Choroid plexus epithelial cell (primary cell): ENCODE measurements at places on chromosomes 5 and 9.

DNA sequence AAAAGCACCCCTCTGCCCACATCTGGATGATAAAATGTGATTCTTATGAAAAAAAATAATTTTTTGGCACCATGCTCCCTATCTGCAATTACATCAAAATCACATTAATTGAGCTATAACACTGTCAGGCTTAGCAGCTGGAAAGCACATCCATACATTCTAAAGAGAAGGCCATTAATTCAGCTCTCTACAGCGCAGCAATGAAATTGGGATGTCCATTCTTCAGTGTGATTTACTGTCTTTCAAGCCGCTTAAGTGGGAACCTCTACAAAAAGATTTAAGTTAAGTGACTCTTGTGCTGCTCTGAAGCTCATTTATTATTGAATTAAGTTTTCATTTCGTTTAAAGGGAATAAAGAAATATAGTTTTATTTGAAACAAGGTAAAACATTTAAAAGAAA is 171.3 kb downstream of the EBF1 start:
- no peak for DNase-seq

DNA sequence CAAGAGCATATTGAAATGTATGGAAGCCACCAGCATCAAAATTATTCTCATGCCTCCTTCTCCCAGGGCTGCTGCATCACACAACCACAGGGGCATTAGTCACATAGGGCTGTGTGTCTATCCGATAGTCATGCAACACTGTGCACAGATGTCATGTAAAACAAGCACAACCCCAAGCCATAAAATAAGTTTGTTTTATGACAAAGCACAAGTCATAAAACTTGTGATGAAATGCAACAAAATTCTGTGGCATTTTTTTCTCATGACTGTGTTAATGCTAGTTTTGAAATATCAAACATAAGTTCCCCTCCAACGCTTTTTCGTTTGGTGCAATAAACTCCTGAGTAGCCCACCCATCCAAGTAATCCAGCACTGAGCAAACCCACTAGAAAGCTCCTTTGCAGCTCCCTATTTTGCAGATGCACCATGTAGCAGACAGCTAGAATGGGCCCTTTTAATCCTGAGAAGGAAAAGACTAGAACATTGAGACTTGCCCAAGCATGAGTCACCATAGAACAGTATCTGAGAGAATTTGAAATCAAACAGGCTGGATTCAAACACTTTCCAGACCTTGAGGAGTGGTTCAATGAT is 93.3 kb upstream of the ZNF366 start:
- DNase-seq: peak; percentile 68

GRCh38 chr5:71830681-71831539 is 111.8 kb downstream of the CARTPT start:
- peak; percentile 87 for DNase-seq

DNA sequence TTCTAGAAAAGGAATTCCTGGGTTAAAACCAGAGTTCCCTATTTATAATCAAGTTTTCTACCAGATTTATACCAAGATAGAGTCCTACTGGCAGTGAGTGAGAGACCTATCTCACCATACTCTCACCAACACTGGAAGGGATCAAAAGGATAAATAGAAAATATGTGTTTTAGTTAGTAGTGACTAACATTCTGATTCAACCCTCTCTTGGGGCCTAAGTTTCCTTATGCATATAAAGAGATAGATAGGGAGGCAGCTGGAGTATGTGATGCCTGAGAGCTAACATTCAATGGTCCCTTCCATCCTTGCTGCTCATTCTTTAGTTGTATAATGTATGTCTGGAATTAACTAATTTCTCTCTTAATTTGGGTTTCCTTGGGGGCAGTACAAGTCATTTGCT is 32.0 kb downstream of the CKMT2 start:
- peak; percentile 39 for DNase-seq
